Activated T-helper 2 cell treated with anti-CD3 and anti-CD28 coated beads, Interferon-gamma antibody, Interleukin-2, Interleukin-4, amounts not matched to agents 10 μg/mL and 5 μg/mL and 100 μg/mL, durations not matched to agents 14 hours and 24 hours and 36 hours (primary cell): ENCODE measurements at places on chromosomes 7 and 10. TPM values are rescaled to one million over a fixed set of nuclear protein-coding genes. Genes with fewer than 3 reads are reported as not detected.
A peak's percentile ranks its signal among the peaks of the same experiment; 100 is the strongest.

- no peak overlapping the region for H3K4me3 ChIP-seq
- no peak for DNase-seq
- H3K4me1 ChIP-seq, result peaks cover 52% of the 10 kb centered on the region
- peak overlapping the region; percentile 47 for H3K27ac ChIP-seq
- no peaks in the 10 kb centered on the region for H3K36me3 ChIP-seq
These were observed 152.4 kb upstream of the ADO start for GRCh38 chr10:62652114-62652513.

- H3K27me3 ChIP-seq, result peaks cover 8% of the 10 kb centered on the region
- no peak for DNase-seq
- no peaks in the 10 kb centered on the region for H3K36me3 ChIP-seq
- no peaks in the 10 kb centered on the region for H3K4me1 ChIP-seq
These were observed 403.7 kb upstream of the ZMIZ1 start for GRCh38 chr10:78664929-78665553.

DNA sequence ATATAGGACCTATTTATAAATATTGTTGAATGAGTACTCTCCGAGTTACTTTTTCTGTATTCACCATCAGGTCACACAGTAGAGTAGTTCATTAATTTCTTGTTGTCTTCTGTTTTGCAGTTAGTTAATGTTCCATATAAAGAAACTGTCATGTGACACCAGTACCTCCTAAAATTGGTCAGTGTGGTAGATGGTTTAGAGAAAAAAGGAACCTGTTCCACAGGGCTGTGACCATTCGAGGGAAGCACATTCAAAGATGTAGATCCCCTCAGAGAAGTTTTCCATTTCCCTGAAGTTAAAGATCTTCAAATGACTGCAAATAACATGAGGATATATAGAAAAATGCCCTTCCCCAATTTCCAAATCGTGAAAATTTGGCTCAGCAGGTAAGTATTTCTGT, 45.7 kb downstream of the PRPF18 start:
- no peak overlapping the region for H3K27ac ChIP-seq
- H3K27me3 ChIP-seq, result no peaks in the 10 kb centered on the region
- no peaks in the 10 kb centered on the region for H3K4me1 ChIP-seq
- H3K4me3 ChIP-seq, result no peak overlapping the region
- DNase-seq, result no peak

DNA sequence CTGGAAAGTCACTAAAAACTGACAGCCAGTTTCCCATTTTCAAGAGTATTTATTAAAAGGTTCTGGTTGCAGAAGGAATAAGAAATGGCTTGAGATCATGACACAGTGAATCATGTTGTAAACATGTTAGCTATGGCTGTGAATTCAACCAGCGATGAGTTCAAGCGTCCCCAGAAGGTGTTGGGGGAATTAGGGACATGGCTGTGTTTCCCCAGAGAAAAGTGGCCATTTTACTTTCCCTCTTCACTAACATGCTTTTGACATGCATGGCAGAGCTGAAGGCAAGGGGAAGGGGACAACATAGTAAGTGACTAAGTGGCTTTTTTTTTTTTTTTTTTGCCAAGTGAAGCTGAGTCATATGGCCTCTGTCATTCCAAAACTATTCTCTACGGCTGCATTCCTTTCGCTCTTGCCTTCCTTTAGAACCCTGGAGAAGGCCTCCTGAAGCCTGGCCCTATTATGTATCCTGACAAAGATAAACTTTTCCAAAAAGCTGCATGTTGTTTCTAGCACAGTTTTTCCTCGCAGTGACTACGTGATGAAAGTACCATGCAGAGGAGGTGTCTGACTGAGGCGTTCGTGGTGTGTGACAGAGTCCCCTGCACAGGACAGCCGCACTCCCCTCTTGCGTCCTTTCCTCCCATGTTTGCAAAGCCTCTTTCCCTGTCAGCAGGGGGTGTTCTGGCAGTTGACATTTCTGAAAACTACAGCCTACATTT, 46.9 kb downstream of the EGFR start:
- H3K27me3 ChIP-seq, result peaks cover 26% of the 10 kb centered on the region
- no peak overlapping the region for H3K4me3 ChIP-seq
- no peaks in the 10 kb centered on the region for H3K36me3 ChIP-seq
- DNase-seq, result no peak
- H3K27ac ChIP-seq, result no peak overlapping the region
- no peaks in the 10 kb centered on the region for H3K4me1 ChIP-seq

DNA sequence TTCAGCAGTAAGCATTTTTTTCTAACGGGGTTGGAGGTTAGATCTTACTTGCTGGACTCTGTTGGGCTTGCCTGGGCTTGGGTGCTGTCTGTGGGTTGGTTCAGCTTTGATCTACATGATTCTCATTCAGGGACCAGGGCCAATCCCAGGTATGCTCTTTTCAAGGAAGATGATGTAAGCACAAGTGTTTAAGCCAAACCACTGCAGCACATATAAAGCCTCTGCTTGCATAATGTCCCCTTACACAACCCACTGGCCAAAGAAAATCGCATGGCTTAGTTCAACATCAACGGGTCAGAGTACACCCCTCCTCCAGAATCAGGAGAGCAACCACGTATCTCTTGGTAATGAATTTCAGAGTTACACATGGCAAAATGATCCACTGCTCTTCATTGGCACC, 83.9 kb downstream of the DNAJB9 start:
- no peak overlapping the region for H3K4me3 ChIP-seq
- no peaks in the 10 kb centered on the region for H3K4me1 ChIP-seq
- no peak overlapping the region for H3K27ac ChIP-seq
- DNase-seq, result no peak
- no peaks in the 10 kb centered on the region for H3K36me3 ChIP-seq
- H3K27me3 ChIP-seq, result no peaks in the 10 kb centered on the region

- H3K4me1 ChIP-seq, result peaks cover 73% of the 10 kb centered on the region
- H3K36me3 ChIP-seq, result peaks cover 98% of the 10 kb centered on the region
- no peak overlapping the region for H3K4me3 ChIP-seq
- DNase-seq, result no peak
- no peaks in the 10 kb centered on the region for H3K27me3 ChIP-seq
These were observed 24.8 kb downstream of the ZC3HAV1 start for GRCh38 chr7:139084709-139085108.

GRCh38 chr7:158256091-158256816, 331.4 kb downstream of the PTPRN2 start:
- no peaks in the 10 kb centered on the region for H3K4me1 ChIP-seq
- H3K36me3 ChIP-seq, result no peaks in the 10 kb centered on the region
- H3K4me3 ChIP-seq, result no peak overlapping the region
- H3K27ac ChIP-seq, result no peak overlapping the region
- DNase-seq, result no peak

- H3K27ac ChIP-seq, result peak overlapping the region; percentile 54
- peaks cover 2% of the 10 kb centered on the region for H3K27me3 ChIP-seq
- H3K4me1 ChIP-seq, result peaks cover 84% of the 10 kb centered on the region
- H3K4me3 ChIP-seq, result no peak overlapping the region
- H3K36me3 ChIP-seq, result peaks cover 10% of the 10 kb centered on the region
- peak; percentile 63 for DNase-seq
These were observed 51.1 kb upstream of the IL6 start for GRCh38 chr7:22675917-22676343.

DNA sequence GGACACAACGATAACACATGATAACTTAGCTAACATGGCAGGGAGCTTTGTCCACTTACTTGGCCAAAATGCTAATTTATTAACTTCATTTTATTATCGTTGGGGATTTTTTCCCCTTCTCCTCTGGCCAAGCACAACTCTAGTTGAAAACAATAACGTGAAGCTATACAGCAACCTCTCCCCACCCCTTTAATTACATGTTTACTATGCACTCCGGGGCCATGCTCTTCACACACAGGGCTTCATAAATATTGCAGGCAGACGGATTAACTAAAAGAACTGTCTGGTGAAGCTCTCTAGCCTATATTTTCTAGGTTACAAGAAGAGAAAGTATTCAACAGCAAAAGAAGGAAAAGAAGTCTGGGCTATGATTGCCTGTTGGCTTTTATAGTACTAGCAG, 51.7 kb downstream of the XRCC2 start:
- no peak overlapping the region for H3K27ac ChIP-seq
- no peaks in the 10 kb centered on the region for H3K36me3 ChIP-seq
- no peak for DNase-seq
- no peaks in the 10 kb centered on the region for H3K27me3 ChIP-seq
- H3K4me3 ChIP-seq, result no peak overlapping the region

- no peaks in the 10 kb centered on the region for H3K36me3 ChIP-seq
- DNase-seq, result no peak
- no peak overlapping the region for H3K27ac ChIP-seq
These were observed 11.2 kb downstream of the WDR86 start for GRCh38 chr7:151398446-151399304.

GRCh38 chr10:33291053-33291592, 43.3 kb downstream of the NRP1 start:
- no peak for DNase-seq
- peaks cover 8% of the 10 kb centered on the region for H3K27me3 ChIP-seq
- no peak overlapping the region for H3K27ac ChIP-seq
- H3K36me3 ChIP-seq, result no peaks in the 10 kb centered on the region
- H3K4me3 ChIP-seq, result no peak overlapping the region

GRCh38 chr7:115260381-115260780, 338.5 kb downstream of the MDFIC start:
- no peak for DNase-seq
- H3K4me1 ChIP-seq, result no peaks in the 10 kb centered on the region
- H3K27me3 ChIP-seq, result no peaks in the 10 kb centered on the region
- H3K27ac ChIP-seq, result no peak overlapping the region
- H3K36me3 ChIP-seq, result no peaks in the 10 kb centered on the region

- DNase-seq, result no peak
- peaks cover 5% of the 10 kb centered on the region for H3K4me1 ChIP-seq
- H3K27ac ChIP-seq, result no peak overlapping the region
- H3K36me3 ChIP-seq, result no peaks in the 10 kb centered on the region
- peaks cover 6% of the 10 kb centered on the region for H3K27me3 ChIP-seq
These were observed 2.1 kb downstream of the WEE2 start for GRCh38 chr7:141710301-141710700.

DNA sequence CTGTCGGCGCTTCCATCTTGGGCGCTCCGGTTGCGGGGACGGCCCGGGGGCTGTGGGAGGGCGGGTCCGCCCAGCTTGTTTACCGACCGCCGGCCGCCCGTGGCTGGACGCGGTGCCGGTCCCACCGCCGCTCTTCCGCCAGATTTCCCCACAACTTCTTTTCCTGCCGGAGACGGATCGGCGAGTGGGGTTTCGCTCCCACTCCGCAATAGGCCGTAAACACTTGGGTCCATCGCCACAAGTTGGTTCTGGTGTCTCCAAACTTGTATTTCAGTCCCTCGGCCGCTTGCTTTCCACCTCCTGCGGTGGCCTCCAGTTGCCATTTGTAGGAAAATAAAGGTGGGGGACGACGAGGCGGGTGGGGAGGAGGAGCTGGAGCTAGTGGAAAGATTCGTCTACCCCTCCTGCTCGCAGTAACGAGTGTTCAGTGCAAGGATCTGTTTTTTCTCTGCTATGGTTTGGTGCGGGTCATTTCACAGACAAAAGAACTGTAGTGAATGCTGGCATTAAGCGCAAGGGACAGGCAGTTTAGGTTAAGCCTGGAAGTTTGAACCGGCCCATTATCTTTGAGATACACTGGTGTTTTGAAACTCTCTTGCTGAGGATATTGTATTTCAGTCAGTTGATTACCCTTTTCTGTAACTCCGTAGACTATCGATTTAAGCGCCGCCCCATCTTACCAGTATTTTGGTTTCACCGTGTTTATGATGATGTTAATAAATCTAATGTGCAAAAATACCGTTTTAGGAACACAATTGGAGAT, 24.3 kb upstream of the ZRANB1 start:
- H3K4me3 ChIP-seq, result peak overlapping the region; percentile 94
- peak overlapping the region; percentile 97 for H3K27ac ChIP-seq
- peak; percentile 29 for DNase-seq
- no peaks in the 10 kb centered on the region for H3K36me3 ChIP-seq
- H3K4me1 ChIP-seq, result peaks cover 32% of the 10 kb centered on the region

- no peak overlapping the region for H3K27ac ChIP-seq
- no peaks in the 10 kb centered on the region for H3K4me1 ChIP-seq
- H3K27me3 ChIP-seq, result no peaks in the 10 kb centered on the region
- H3K4me3 ChIP-seq, result no peak overlapping the region
These were observed 14.6 kb downstream of the FAM149B1 start for GRCh38 chr10:73182568-73182967.

- peaks cover 41% of the 10 kb centered on the region for H3K4me1 ChIP-seq
- H3K36me3 ChIP-seq, result peaks cover 3% of the 10 kb centered on the region
- H3K27me3 ChIP-seq, result peaks cover 20% of the 10 kb centered on the region
- peak overlapping the region; percentile 73 for H3K4me3 ChIP-seq
These were observed 573 bp downstream of the BLVRA start for GRCh38 chr7:43758822-43759683.

GRCh38 chr10:20839141-20839540, 58.0 kb downstream of the NEBL start:
- H3K27ac ChIP-seq, result no peak overlapping the region
- no peaks in the 10 kb centered on the region for H3K36me3 ChIP-seq
- no peak for DNase-seq
- no peaks in the 10 kb centered on the region for H3K27me3 ChIP-seq
- no peaks in the 10 kb centered on the region for H3K4me1 ChIP-seq

GRCh38 chr7:40468891-40469864, 334.4 kb downstream of the SUGCT start:
- no peaks in the 10 kb centered on the region for H3K27me3 ChIP-seq
- no peaks in the 10 kb centered on the region for H3K4me1 ChIP-seq
- no peak overlapping the region for H3K27ac ChIP-seq

BUB3 gene
- total RNA-seq, result 194 and 210 TPM in 2 replicates

KNDC1 gene
- 0.39 and 0.51 TPM in 2 replicates for total RNA-seq

ZNF316 gene
- 21.9 and 24.6 TPM in 2 replicates for total RNA-seq

NRCAM gene
- total RNA-seq, result 0.05 TPM in 1 of 2 replicates, not detected in the other

GPR141 gene
- total RNA-seq, result not detected in 2 replicates

TMEM140 gene
- 3.0 and 4.8 TPM in 2 replicates for total RNA-seq

GIMAP8 gene
- 6.1 and 7.0 TPM in 2 replicates for total RNA-seq

PRPS1L1 gene
- not detected in 2 replicates for total RNA-seq

ADRA2A gene
- not detected in 2 replicates for total RNA-seq
